Kidney epithelial cell (primary cell): ENCODE measurements at places on chromosomes 6 and 20. TPM values are rescaled to one million over a fixed set of nuclear protein-coding genes. Genes with fewer than 3 reads are reported as not detected.

DNA sequence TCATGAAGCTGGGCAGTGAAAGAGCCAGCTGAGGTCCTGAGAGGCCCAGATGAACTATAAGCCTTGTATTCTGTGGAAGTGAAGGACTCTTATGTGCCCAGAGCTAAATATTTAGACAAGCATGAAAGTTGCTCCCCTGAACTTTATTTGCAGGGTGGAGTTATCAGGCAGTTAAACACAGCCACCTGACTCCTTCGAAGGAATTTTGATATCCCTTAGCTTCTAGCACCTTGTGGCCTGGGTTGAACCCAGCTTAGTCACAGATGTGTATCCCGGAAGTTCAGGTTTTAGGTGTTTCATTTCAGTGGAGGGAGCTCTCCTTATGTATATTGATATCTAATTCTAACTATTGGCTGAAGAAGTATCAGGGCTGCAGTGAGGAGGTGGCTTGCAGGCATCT lies 20.4 kb downstream of the NR2E1 start:
- no peak for DNase-seq

GRCh38 chr6:83505356-83505755 lies 7.0 kb upstream of the PRSS35 start:
- no peak for DNase-seq

DNA sequence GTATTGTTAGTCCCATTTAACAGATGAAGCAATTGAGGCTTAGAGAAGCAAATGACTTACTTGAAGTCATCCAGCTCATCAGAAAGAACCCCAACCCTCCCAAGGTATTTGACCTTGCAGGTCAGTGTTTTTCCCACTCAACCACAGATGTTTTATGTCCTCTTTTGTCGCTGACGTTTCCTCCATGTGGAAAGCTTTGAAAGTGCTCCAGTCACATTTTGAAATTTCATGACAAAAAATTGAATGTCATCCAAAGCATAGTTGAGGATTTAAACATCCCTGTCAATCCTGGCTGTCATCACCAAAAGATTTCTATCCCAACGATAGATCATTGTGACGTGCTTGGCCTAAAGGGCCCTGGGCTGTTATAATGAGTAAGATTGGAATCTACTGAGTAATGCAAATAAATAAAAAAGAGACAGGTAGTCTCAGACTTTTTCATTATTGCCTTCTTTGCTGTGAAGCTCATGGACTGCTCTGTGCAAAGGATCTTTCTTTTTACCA lies 102.7 kb downstream of the TSHZ2 start:
- no peak for DNase-seq

Gene FOXA2
- 0.04 and 0.27 TPM in 2 replicates for total RNA-seq

Gene GABRR2
- total RNA-seq: not detected in 2 replicates

Gene RPS6KA2
- 45.4 and 51.9 TPM in 2 replicates for total RNA-seq
